ENCODE measurements at places on chromosomes 4 and X. TPM values are rescaled to one million over a fixed set of nuclear protein-coding genes. Genes with fewer than 3 reads are reported as not detected.

- no peaks in the 10 kb centered on the region for H3K36me3 ChIP-seq
- H3K27me3 ChIP-seq: no peaks in the 10 kb centered on the region
- H3K4me1 ChIP-seq: no peaks in the 10 kb centered on the region
Observed at GRCh38 chr4:156815717-156816359, 155.8 kb downstream of the PDGFC start.

- no peaks in the 10 kb centered on the region for H3K27me3 ChIP-seq
- H3K27ac ChIP-seq: no peak overlapping the region
- no peak overlapping the region for H3K4me3 ChIP-seq
Observed at GRCh38 chr4:149801416-149801815, 14.2 kb downstream of the IQCM start.

DNA sequence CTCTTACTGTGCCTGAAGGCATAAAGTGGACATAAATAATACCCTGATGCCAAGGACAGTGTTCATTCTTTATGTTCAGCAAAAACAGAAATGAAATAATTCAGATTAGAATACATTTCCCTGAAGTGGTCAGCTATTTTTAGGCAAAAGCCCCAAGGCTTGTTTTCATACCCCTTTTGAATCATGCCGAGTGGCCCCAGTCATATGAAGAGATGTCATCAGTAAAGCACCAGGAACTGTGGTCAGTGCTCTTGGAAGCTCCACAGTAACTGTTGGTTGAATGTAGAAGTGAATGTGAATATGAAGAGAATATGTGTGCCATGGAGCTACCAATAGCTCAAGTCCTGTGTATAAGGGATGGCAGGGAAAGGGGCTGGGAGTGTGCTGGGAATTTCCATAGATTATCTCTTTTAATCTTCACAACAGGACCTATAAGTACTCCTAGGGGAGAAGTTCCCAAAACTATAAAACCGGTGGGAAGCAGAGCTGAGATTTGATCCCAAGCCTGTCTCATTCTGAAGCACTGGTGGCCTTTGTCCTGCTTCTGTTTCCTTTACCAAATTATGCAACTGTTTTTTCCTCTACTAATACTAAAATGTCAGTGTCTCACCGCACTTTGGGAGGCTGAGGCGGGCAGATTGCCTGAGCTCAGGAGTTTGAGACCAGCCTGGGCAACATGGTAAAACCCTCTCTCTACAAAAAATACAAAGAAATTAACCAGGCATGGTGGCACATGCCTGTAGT, 52.6 kb downstream of the FNIP2 start:
- DNase-seq: no peak
- no peaks in the 10 kb centered on the region for H3K36me3 ChIP-seq
- no peak overlapping the region for H3K4me3 ChIP-seq
- H3K27ac ChIP-seq: no peak overlapping the region
- peaks cover 7% of the 10 kb centered on the region for H3K4me1 ChIP-seq

- DNase-seq: no peak
- H3K27me3 ChIP-seq: no peaks in the 10 kb centered on the region
- no peaks in the 10 kb centered on the region for H3K36me3 ChIP-seq
- H3K4me1 ChIP-seq: no peaks in the 10 kb centered on the region
- no peak overlapping the region for H3K27ac ChIP-seq
Observed at GRCh38 chr4:39626261-39626660, 12.4 kb downstream of the SMIM14 start.

DNA sequence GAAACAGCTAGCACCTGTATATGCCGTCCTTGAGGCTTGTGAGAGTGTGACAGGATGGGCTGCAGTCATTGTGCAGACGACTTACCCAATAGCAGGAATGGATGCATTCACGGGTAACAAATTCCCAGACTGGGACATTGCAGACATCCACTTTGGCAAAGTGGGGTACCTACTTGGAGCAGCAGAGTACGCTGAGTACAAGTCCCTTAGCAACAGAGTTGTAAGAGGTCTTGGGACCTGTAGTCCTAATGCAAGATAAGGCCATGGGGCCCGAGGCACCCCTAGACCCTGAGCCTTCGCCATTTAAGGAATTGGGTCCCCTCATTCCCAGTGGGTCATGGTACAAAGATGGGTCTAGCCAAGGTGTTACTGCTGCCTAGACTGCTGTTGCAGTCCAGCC, 55.4 kb upstream of the CCDC149 start:
- H3K27me3 ChIP-seq: no peaks in the 10 kb centered on the region
- no peaks in the 10 kb centered on the region for H3K4me1 ChIP-seq
- no peak overlapping the region for H3K27ac ChIP-seq
- no peak for DNase-seq

- no peaks in the 10 kb centered on the region for H3K4me1 ChIP-seq
- no peaks in the 10 kb centered on the region for H3K27me3 ChIP-seq
- no peak overlapping the region for H3K27ac ChIP-seq
- DNase-seq: no peak
- no peak overlapping the region for H3K4me3 ChIP-seq
- peaks cover 5% of the 10 kb centered on the region for H3K36me3 ChIP-seq
Observed at GRCh38 chrX:2404776-2405175, 96.0 kb downstream of the DHRSX start.

DNA sequence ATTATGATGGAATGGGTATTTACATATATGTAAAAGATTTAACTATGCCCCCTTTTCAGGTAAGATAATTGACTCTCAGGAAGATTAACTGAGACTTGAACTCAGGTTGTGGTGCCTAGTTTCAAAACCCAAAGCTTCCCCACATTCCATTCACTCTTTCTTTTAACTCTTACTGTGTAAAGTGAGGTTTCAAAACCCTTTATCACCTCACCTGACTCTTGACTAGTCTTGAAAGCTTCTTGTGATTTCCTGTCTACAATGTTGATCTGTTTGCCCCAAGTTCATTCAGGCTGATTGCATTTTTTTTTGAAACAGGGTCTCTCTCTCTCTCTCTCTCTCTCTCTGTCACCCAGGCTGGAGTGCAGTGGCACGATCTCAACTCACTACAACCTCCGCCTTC, 40.5 kb upstream of the RAPGEF2 start:
- no peak overlapping the region for H3K4me3 ChIP-seq
- no peaks in the 10 kb centered on the region for H3K27me3 ChIP-seq
- no peak overlapping the region for H3K27ac ChIP-seq
- H3K36me3 ChIP-seq: no peaks in the 10 kb centered on the region
- H3K4me1 ChIP-seq: no peaks in the 10 kb centered on the region
- no peak for DNase-seq

- no peaks in the 10 kb centered on the region for H3K36me3 ChIP-seq
- H3K4me1 ChIP-seq: peaks cover 37% of the 10 kb centered on the region
- no peak overlapping the region for H3K4me3 ChIP-seq
- H3K27me3 ChIP-seq: peaks cover 7% of the 10 kb centered on the region
- H3K27ac ChIP-seq: no peak overlapping the region
- DNase-seq: no peak
Observed at GRCh38 chr4:3290889-3291321, 1.9 kb upstream of the RGS12 start.

DNA sequence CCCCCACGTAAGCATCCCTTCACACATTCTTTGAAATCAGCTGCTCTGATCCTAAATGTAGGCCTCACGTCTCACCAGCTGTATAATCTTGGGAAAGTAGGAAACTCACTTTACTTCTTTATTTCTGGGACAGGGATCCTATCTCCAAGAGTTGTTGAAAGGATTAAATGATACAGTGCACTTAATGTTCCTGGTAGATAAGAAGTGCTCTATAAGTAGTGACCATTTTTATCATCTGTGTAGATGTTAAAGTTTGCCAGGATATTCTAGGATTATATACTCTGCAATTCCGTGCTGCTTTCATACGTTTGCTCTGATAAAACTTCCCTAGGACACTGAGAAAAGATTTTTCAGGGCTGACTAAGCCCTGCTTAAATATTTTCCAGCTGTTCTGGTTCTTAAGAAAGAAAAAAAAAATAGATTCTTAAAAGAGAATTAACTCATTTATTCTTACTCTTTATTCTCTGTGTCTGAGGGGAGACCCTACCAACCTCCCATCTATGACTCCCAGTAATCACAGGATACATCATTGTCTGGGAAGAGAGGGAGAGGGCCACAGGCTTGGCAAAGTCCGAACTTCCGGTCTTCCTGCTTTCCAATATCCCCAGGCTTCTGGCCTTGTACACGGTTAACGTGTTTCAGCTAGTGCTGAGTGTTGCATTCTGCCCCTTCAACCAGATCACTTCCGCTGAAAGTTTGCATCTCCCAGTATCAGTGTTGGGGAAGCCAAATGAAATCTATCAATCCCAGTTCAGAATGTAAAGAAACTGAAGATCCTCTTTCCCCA, 269.2 kb downstream of the TRIML1 start:
- no peak overlapping the region for H3K27ac ChIP-seq
- H3K4me3 ChIP-seq: no peak overlapping the region
- H3K36me3 ChIP-seq: no peaks in the 10 kb centered on the region
- no peaks in the 10 kb centered on the region for H3K4me1 ChIP-seq
- DNase-seq: no peak

DNA sequence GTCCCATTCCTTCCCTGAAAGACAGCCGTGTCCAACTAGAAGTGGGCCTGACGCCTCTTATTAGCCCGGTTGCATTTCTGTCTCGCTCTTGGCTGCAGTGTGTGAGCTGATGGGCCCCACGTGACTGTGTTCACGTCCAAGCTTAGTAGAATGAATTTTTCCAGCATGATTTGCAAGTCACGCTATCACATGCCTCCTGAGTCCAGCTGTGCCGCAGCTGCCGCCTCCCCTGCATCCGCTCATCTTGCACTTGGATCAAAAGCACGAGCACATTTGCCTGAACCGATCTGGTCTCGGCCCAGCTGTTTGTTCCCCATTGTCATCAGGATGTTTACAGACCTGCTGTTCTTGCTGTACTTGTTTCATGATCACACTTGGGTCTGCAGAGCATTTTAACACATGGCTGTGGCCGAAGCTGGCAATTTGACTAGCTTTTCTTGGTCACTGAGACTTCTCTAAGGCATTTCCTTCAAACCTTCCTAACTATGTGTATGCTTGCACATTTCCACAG, 126.5 kb downstream of the KIT start:
- no peak overlapping the region for H3K27ac ChIP-seq
- no peaks in the 10 kb centered on the region for H3K27me3 ChIP-seq
- H3K4me1 ChIP-seq: no peaks in the 10 kb centered on the region

DNA sequence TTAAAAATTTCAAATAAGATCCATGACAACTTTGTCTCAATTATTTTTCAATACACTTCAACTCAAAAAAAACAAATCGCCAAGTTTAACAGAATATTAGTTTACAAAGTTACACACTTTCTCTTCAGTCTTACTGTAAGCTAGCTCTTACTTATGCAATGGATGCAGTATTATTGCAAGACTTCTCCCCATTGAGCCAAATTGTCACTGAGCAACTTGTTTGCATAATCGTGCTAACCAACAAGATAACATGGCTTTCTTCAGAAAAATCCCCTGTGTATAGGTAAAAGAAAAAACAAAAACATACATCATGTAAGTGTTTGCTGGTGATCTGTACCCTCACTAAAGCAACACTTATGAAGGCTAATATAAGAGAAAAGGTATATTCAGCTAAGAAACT, 18.9 kb downstream of the DNAJB14 start:
- H3K4me1 ChIP-seq: peaks cover 5% of the 10 kb centered on the region
- no peak overlapping the region for H3K4me3 ChIP-seq
- no peaks in the 10 kb centered on the region for H3K27me3 ChIP-seq
- no peak for DNase-seq
- peaks cover 61% of the 10 kb centered on the region for H3K36me3 ChIP-seq

DNA sequence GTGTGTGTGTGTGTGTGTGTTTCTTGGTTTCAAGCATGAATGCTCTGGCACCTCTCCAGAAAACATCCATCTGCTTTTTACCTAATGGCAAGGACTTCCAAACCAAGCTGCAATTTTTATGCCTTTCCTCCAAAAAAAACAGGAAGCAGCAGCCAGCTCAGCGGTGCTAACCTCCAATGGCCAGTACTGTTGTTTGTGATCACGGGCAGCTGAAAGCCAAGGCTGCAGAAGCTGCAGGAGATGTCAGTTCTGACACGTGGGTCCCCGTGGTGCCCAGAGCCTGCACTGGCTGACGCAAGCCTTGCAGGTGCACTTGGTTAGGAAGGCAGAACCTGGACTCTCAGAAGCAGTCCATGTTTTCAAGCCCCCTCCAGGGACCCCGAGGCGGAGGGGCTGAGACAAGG, 313.6 kb upstream of the DDX53 start:
- DNase-seq: no peak
- no peak overlapping the region for H3K27ac ChIP-seq
- H3K36me3 ChIP-seq: no peaks in the 10 kb centered on the region
- no peak overlapping the region for H3K4me3 ChIP-seq

GRCh38 chrX:115499112-115499805, 61.7 kb upstream of the PLS3 start:
- DNase-seq: no peak
- no peaks in the 10 kb centered on the region for H3K27me3 ChIP-seq
- H3K4me3 ChIP-seq: no peak overlapping the region
- H3K4me1 ChIP-seq: no peaks in the 10 kb centered on the region

GPRASP1 gene
- 103 TPM for total RNA-seq

GLOD5 gene
- not detected for total RNA-seq

MBNL3 gene
- 19.4 TPM for total RNA-seq

FAM9C gene
- not detected for total RNA-seq

PABPC1L2A gene
- total RNA-seq: not detected
